Cortex of kidney (tissue), 1 donor: ENCODE measurements at places on chromosomes 7 and 10.

GRCh38 chr7:137873979-137874777, 27.4 kb upstream of the DGKI start:
- DNase-seq, result no peak

DNA sequence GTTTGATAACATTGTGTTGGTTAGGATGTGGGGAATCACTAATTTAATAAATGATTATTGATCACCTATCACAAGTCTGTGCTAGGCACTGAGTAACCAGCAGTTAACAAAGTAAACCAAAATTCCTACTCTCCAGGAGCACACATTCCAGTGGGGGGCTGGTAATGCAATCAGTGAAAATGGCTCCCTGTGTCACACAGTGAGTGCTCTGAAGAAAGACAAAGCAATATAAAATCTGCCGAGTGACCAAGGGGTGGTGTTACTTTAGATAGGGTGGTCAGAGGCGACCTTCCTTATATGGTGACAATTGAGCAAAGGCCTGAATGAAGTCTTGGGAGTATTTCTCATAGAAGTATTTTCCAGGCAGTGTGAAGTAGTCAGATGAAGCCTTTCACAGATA, 13.6 kb upstream of the SMC3 start:
- DNase-seq, result no peak

- no peak for DNase-seq
These were observed 5.2 kb upstream of the APBB1IP start for GRCh38 chr10:26432938-26433337.

GRCh38 chr7:79452495-79453265, 787 bp downstream of the MAGI2 start:
- no peak for DNase-seq

DNA sequence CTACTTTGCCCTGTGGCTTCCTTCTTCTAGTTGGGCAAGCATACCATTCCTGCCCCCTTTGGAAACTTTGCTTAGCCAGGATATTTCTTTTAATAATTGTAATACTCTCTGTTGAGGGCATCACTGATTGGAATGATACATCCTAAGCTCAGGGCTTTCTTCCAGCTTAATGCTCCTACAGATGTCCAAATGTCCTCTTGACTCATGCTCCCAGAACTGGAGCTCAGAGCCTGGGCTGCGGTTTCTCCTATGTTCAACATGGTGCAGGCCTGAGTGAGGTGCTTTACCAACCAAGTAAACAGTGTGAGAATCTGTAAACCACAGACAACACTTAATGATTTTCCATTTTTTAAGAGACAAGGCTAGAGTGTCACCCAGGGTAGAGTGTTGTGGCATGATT, 108.6 kb downstream of the LRRC4 start:
- DNase-seq, result no peak
